AG04449 (cell line): ENCODE measurements at places on chromosomes 7 and 10.

- DNase-seq: no peak
Observed at GRCh38 chr10:110967645-110968044, 48.2 kb downstream of the SHOC2 start.

DNA sequence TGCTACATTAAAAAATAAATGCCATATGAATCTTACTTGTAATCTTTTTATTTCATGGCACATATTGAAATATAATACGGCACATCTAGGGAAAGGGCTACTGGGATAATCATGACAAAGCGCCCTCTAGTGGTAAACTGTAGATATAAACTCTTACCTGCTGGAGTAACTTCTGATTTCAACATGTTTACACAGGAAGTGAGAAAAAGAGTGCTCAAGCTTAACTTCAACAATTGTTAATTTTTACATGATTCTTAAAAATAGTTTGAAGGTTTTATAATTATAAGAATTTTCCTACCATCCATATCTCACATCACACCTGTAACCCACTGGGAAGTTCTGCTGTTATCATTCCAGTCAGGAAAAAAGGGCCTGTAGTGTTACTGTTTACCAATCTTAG is 2.0 kb upstream of the HEPACAM2 start:
- no peak for DNase-seq

DNA sequence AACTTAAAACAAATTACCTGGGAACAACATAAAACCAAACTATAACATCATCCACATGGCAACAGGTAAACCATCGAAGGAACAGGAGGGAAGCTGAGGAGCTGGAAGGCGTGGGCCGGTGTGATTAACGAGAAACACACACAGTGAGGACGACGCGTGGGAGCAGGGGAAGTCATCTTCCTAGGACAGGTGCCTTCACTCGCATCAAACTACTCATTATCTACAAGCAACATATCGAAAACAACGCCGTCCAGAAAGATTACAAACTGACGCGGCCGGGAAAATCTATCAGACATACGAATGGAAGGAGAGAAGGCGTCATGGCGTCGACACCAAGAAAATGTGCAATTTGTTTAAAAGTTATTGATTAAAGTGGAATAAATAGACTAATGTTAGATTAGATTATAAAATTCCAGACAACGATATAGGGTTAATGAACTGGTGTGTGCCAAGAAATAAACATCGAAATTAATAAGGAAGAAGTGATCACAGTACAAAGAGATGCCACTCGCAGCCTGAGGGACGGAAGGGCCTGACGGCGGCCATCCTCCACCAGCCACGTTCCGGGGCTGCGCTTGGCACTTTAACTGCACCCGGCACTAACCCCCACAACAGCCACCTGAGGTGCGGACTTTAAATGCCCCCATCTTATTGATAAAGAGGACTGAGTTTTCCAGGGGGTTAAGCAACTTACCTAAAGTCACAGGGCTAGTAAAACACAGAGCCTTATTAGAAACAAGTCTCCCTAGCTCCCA is 581.7 kb downstream of the DNAJB6 start:
- DNase-seq: no peak

DNA sequence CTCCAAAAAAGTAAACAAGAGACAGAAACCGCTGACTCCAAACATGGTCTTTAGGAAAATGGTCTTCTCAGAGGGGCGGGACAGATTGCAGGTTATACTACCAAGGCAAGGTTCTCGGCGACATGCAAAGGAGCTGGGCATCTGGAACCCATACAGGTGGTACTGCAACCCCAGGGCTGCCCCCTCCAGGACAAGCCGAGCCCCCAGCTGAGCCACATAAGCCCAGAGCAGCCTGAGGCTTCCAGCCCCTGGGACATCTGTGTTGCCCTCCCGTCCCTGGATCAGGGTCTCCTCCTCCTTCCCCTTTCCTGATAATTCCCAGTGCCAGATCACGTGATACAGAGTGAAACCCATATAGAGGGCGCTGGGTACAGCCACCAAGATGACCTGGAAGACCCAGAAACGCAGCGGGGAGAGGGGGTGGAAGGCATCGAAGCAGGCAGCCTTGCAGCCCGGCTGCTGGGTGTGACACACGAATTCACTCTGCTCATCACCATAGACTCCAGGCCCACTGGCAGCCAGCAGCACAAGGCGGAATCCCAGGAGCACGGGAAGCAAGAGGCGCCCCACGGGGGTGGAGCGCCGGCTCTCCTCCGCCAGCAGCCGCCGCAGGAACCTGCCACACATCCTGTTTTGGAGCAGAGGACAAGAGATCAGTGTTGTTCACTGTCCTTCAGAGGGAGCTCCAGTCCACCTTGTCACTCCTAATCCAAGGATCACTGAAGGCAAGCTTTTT is at the start of gene GJC3:
TSS of gene GJC3 (minus strand) at position 627 of the 736 bp plus-strand sequence. CDS start at position 627, 0 bp downstream.
- no peak for DNase-seq

- no peak for DNase-seq
Observed at GRCh38 chr10:70887804-70888800, at the start of gene PCBD1. Gene PCBD1, minus strand, starts transcription at chr10:70888565. Its CDS starts 32 bp downstream, at chr10:70888533.
